Mesothelial cell of epicardium (in vitro differentiated cells): ENCODE measurements at places on chromosomes 4 and X. TPM values are rescaled to one million over a fixed set of nuclear protein-coding genes. Genes with fewer than 3 reads are reported as not detected.

The PDGFC gene
- 80.5 to 86.0 TPM (median 83.5 TPM) in 3 replicates for total RNA-seq

The DCX gene
- 6.1 TPM in 3 replicates for total RNA-seq

The PNMA6F gene
- not detected in 3 replicates for total RNA-seq

The SPANXB1 gene
- total RNA-seq = 4.2 to 5.3 TPM (median 4.6 TPM) in 3 replicates

GRCh38 chr4:128906581-128906980 lies 97.1 kb downstream of the JADE1 start:
- no peak for DNase-seq
